Stimulated activated CD4-positive, alpha-beta T cell treated with anti-CD3 and anti-CD28 coated beads, TNF-alpha, amount 100 ng/mL, for 1 hour (primary cell): ENCODE measurements at places on chromosomes 4 and X.

DNA sequence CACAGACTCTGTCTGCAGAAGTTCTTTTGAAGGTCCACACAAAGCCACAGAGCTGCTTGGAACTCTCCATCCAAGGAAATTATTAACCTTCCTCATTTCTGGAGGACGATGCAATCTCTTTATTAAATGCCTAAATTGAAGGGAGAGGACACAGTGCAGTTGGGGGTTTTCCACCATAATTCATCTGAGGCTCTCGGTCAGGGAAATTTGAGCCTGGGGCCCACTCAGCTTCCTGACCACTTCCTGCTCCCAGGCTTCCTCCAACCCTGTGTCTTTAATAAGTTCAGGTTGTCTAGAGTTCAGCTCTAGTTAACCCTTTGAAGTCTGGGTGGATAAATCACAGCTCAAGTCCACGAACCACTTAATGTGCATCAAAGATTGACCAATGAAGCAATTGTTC is 58.5 kb downstream of the PRPS1 start:
- DNase-seq = no peak

- DNase-seq = no peak
Observed at GRCh38 chr4:128709268-128709667, 100.2 kb upstream of the JADE1 start.

DNA sequence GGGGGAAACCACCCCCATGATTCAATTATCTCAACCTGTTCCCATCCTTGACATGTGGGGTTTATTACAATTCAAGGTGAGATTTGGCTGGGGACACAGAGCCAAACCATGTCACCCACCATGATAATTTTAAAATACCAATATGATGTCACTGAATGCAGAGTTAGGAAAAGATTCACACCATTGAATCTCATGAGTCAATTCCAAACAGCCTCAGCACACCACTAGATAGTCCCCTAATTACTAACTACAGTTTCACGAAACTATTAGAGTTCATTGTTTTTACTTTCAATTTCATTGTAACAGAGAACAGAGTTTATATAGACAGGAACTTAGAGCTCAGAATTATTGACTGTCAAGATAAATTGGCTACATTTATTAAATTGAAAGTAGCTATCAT is 410.2 kb downstream of the FAM47A start:
- DNase-seq = no peak

- DNase-seq = no peak
Observed at GRCh38 chrX:123475068-123475724, 257.7 kb downstream of the THOC2 start.

DNA sequence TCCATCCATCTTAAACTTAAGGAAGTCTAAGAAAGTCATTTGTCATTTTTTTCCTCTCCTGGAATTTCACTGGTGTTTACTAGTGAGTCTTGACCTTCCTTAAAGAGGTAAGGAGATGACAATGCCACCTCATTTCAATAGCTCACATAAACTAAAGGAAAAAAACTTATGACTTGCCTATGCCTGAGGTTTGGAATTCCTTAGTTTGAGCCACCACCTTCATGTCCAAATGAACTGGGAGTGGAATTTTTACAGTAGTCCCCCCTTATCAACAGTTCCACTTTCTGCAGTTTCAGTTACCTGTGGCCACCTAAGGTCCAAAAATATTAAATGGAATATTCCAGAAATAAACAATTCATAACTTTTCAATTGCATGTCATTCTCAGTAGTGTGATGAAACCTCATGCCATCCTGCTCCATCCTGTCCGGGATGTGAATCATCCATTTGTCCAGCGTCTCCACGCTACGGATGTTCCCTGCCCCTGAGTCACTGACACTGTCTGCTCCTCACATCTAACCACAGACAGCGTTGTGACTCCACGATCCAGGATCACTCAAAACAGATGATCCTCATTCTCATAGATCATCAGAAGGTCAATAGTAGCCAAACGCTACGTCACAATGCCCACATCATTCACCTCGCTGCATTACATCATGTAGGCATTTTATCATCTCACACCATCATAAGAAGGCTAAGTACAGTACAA is 177.4 kb downstream of the SH3KBP1 start:
- DNase-seq = no peak

DNA sequence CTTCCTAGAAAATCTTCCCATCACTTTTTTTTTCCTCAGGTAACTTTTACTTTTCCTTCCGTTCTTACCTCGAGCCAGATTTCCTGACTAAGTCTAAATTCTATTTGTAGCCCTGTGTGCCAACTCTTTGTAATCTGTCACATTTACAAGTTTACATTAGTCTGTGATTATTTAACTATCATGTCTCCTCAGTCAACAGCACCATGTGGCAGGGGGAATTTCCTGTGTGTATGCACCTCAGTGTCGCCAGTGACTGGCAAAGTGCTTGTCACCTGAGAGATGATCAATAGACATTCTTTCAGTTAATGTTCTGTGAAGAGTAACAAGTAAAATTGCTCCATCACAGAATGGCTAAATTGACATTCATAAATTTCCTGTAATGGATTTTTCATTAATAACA is 468.5 kb downstream of the PDGFC start:
- DNase-seq = no peak

GRCh38 chrX:39309721-39310152 is 508.5 kb downstream of the MID1IP1 start:
- no peak for DNase-seq

GRCh38 chr4:72858328-72858727 is 211.2 kb downstream of the COX18 start:
- DNase-seq = no peak

GRCh38 chr4:685679-686412 is 3.1 kb downstream of the SLC49A3 start:
- no peak for DNase-seq

GRCh38 chr4:130359542-130359941 is 1263.6 kb downstream of the C4orf33 start:
- DNase-seq = no peak

- no peak for DNase-seq
Observed at GRCh38 chrX:55484948-55485347, 4.7 kb downstream of the USP51 start.

GRCh38 chrX:40184968-40185367 is 87.2 kb upstream of the BCOR start:
- no peak for DNase-seq

GRCh38 chr4:1002131-1002630 is 9.0 kb upstream of the SLC26A1 start:
- DNase-seq = no peak

DNA sequence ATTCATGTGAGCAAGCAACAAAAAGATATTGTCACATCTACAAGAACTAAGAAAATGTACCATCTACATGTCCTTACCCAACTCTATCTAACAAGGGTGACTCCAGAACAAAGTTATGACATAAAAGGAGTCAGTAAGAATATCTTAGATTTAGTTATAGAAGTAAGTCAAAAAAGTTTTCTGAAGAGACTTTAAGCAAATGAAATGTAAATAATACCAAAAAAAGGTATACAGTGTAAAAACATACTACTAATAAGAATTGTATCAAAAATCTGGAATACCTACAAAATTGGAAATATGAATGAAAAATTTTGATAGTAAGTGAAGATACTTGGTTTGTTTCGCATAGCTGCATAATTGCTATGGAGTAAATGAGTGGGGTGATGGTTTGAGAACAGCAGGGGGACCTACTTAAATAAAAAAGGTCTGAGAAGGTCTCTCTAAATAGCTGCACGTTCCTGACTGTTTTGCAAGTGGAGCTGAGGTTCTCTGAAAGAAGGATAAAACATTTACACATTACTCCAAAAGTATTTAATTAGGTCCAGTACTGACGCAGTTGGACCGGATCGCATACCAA is 51.0 kb upstream of the ENPP6 start:
- no peak for DNase-seq

GRCh38 chr4:25117716-25118472 is 42.4 kb downstream of the SEPSECS start:
- DNase-seq = no peak

GRCh38 chr4:7136351-7136750 is 56.0 kb upstream of the SORCS2 start:
- DNase-seq = no peak

DNA sequence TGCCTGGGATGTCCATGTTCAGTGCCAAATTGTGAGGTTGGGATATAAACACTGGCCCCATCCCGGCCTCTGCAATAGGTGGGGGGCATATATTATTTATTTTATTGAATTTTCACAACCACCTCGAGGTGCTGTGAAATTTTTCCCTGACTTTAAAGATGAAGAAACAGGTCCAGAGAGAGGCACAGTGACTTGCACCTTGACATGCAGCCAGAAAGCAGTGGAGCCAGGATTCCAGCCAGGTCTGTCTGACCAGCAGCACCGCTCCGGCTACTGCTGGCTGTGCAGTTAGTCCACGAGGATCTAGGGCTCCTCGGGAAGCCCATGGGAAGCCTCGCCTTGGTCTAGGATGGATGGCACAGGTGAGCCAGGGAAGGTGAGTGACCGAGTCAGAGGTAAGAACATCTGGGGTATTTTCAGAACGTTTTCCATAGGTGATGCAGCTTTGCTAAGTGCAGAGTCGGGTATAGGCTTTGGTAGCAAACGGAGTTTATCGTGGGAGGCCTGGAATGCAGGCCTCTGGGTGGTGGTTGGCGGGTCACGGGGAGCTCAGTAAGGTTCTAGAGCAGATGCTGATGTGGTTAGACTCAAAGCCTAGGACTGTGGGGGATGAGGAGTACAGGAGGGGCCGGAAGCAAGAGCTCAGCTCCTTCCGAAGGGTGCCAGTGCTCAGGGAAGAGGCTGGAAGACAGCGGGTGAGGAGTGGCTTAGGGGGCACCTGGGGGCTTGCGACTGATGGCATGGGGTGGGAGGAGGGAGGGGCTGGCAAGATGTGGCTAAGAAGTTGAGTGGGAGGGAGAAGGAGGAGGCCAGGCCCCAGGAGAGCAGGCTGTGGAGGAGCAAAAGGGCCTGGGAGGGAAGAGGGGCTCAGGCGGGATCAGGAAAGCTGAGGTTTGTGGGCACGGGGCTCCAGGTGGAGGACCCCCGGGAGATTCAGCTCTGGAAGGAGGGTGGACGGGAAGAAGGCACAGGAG is 107.7 kb upstream of the LRPAP1 start:
- DNase-seq = no peak

- no peak for DNase-seq
Observed at GRCh38 chr4:162457071-162457865, 293.5 kb upstream of the FSTL5 start.

GRCh38 chr4:108117418-108118182 is 51.1 kb downstream of the LEF1 start:
- DNase-seq = no peak

DNA sequence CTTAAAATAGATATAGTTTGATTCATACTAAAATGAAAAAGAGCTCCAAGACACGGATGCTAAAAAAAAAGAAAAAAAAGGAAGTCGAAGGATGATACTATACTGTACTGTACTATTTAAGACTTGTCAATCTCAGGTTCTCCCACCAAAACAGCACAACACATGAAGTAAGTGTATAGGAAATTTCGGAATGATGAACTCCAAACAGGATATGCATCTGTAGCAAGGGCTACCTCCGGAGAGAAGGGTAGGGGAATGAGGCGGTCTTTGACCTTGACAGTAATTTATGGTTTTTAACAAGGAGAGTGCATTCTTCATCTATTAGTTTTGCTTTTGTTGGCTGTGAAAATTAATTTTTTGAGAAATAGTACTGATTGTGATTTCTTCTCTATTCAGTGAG is 541 bp upstream of the FIP1L1 start:
- no peak for DNase-seq

GRCh38 chrX:16202943-16203342 is 35.7 kb downstream of the MAGEB17 start:
- no peak for DNase-seq

DNA sequence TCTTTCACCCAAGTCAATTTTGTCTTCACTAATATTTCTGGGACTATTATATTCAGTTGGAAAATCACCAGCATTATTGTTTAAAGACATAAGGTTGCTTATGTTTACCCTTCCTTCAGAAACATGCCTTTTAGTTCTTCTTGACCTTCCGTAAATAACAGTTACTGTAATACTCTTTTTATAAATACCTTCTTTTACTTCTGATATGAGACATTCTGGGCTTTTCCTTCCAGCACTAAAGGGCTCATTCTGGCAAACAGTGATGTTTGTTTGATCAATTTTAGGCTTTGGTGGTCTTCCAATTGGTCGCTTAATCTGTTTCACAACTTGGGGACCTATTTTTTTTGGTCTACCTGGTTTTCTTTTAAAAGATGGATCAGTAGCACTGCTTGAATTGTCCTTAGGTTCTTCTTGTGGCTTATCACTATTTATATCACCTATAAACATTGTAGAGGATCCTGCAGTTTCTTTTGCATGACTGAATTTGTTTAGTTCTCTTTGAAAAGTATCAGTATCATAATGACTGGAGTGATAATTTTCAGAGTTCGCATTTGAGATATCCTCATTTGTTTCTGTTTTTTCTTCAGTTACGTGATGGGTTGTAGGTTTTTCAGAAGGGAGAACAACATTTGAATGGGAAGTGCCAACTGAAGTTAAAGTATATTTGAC is 64.8 kb downstream of the NCAPG start:
- no peak for DNase-seq

DNA sequence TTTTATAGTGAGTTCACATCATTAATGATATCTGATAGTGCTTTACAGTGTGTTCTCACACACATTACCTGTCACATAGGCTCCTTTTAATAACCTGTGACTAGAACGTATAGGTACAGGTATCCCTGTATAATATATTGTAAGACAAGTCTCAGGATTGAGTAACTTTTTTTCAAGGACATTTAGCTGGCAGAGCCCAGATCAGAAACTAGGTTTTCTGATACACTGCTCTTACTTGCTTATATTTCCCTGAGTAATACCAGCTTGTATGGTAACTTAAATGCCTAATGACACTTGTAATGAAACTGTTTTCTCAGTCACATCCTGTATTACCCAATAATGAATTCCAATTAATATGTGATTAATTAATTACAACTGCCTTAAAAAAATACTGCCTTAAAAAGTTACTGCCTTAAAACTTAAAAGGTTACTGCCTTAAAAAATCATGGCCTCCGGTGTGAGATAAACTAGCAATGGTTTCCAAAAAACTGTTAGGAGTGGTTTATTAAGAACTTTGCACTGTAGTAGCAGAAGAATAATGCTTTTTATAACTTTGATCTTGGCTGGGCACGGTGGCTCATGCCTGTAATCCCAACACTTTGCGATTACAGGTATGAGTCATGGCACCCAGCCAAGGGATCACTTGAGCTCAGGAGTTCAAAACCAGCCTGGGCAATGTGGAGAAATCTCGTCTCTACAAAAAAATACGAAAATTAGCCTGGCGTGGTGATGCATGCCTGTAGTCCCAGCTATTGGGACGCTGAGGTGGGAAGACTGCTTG is 11.9 kb downstream of the COPS4 start:
- DNase-seq = no peak

- DNase-seq = no peak
Observed at GRCh38 chrX:1932231-1932630, 317.4 kb downstream of the ASMT start.

- DNase-seq = no peak
Observed at GRCh38 chr4:67871867-67872266, 11.9 kb downstream of the TMPRSS11D start.

DNA sequence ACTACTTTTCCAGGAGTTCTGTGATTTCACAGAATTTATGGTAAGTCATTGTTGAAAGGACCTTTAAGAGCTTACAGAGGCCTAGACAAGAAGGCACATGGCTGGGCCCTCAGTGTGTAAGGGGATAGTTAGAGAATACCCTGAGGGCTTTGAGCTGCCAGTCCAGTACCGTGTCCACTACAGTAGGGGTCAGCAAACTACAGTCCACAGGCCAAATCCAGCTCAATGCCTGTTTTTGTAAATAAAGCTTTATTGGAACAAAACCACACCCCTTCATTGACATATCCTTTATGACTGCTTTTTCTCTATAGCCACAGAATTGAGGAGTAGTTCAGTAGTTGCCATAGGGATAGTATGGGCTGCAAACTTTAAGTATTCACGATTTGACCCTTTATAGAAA is 176.2 kb downstream of the MID1 start:
- DNase-seq = no peak
